ENCODE measurements at places on chromosomes 7 and 10. TPM values are rescaled to one million over a fixed set of nuclear protein-coding genes. Genes with fewer than 3 reads are reported as not detected.

LRRC17 gene
- 69.6 TPM for polyA plus RNA-seq

HOXA3 gene
- polyA plus RNA-seq = 3.8 TPM

OR2A12 gene
- polyA plus RNA-seq = not detected

SBDS gene
- 263 TPM for polyA plus RNA-seq

IFT22 gene
- 28.2 TPM for polyA plus RNA-seq

IFIT2 gene
- polyA plus RNA-seq = 11.3 TPM
